Left ventricle myocardium superior (tissue), 1 donor: ENCODE measurements at places on chromosomes 5 and 9. TPM values are rescaled to one million over a fixed set of nuclear protein-coding genes. Genes with fewer than 3 reads are reported as not detected.

Gene REEP2
- total RNA-seq: 6.3 TPM

Gene IFNA13
- not detected for total RNA-seq

Gene SHISAL2B
- not detected for total RNA-seq

Gene HACD4
- total RNA-seq: 0.89 TPM

Gene PDLIM4
- 3.8 TPM for total RNA-seq

Gene GPR151
- not detected for total RNA-seq

Gene LAMC3
- 0.07 TPM for total RNA-seq

Gene DMRT3
- not detected for total RNA-seq

Gene OR1J2
- total RNA-seq: not detected

Gene SPATA31A3
- not detected for total RNA-seq

Gene HSPB3
- total RNA-seq: 492 TPM

Gene FGF18
- 18.5 TPM for total RNA-seq

Gene TNFSF8
- total RNA-seq: 0.77 TPM

Gene SLC28A3
- total RNA-seq: 1.2 TPM

Gene MARCOL
- not detected for total RNA-seq

Gene CDX1
- not detected for total RNA-seq

Gene KIF12
- not detected for total RNA-seq

Gene TRIM23
- 20.3 TPM for total RNA-seq

Gene F2RL1
- 1.1 TPM for total RNA-seq

Gene SLC12A2
- total RNA-seq: 11.0 TPM

Gene GRXCR2
- total RNA-seq: 3.8 TPM

Gene LHX6
- total RNA-seq: 8.0 TPM

Gene CCL27
- total RNA-seq: not detected

Gene CAMK4
- 0.10 TPM for total RNA-seq

Gene DHX29
- 20.7 TPM for total RNA-seq

Gene NMRK1
- total RNA-seq: 18.2 TPM

Gene KCNIP1
- total RNA-seq: 0.20 TPM

Gene IL17B
- total RNA-seq: not detected

Gene NCS1
- total RNA-seq: 4.1 TPM

Gene TMOD1
- total RNA-seq: 205 TPM

Gene FREM1
- total RNA-seq: 2.7 TPM

Gene PCDHGA5
- 5.3 TPM for total RNA-seq

Gene LHFPL2
- 5.4 TPM for total RNA-seq

Gene COL27A1
- total RNA-seq: 11.0 TPM

Gene POLR3G
- total RNA-seq: 1.5 TPM

Gene CORO2A
- 0.35 TPM for total RNA-seq

Gene SLC6A7
- not detected for total RNA-seq

Gene MYMK
- total RNA-seq: not detected

Gene SCGB3A1
- not detected for total RNA-seq

Gene IL7R
- total RNA-seq: 1.5 TPM

Gene ZSWIM6
- total RNA-seq: 8.0 TPM

Gene NOXA1
- total RNA-seq: 1.9 TPM

Gene OR13J1
- not detected for total RNA-seq

Gene HTR4
- total RNA-seq: not detected

Gene SLC45A2
- not detected for total RNA-seq

Gene SAPCD2
- total RNA-seq: 0.12 TPM

Gene NR5A1
- total RNA-seq: not detected

Gene FGD3
- 3.2 TPM for total RNA-seq

Gene BARX1
- total RNA-seq: not detected

Gene DRD1
- not detected for total RNA-seq

Gene MRPS27
- total RNA-seq: 80.1 TPM

Gene QRFP
- total RNA-seq: not detected

Gene INSL6
- not detected for total RNA-seq

Gene SLC25A48
- total RNA-seq: 0.40 TPM

Gene MZB1
- 1.6 TPM for total RNA-seq
